ENCODE measurements at places on chromosomes 6 and 20.

- no peak for DNase-seq
Observed at GRCh38 chr6:139364302-139364981, 10.0 kb downstream of the CITED2 start.

DNA sequence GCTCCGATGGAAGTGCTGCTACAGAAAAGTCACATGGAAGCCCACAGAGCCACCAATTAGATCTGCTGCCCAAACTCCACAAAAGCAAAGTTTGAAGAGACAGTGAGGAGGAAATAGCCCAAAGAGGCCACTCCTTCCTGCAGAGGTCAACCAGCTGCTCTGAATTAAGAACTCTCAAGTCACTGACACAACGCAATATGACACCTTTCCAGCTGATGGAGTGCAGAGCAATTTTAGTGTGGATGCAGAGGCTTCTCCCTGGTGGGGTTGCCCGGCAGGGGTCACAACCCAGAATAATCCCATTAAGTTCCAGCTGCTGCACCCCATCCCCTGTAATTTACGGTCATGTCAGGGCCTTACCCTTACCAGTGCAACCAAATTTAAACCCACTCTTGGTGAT is 361.9 kb upstream of the JARID2 start:
- no peak for DNase-seq

GRCh38 chr20:47849006-47849405 is 63.7 kb upstream of the SULF2 start:
- no peak for DNase-seq

DNA sequence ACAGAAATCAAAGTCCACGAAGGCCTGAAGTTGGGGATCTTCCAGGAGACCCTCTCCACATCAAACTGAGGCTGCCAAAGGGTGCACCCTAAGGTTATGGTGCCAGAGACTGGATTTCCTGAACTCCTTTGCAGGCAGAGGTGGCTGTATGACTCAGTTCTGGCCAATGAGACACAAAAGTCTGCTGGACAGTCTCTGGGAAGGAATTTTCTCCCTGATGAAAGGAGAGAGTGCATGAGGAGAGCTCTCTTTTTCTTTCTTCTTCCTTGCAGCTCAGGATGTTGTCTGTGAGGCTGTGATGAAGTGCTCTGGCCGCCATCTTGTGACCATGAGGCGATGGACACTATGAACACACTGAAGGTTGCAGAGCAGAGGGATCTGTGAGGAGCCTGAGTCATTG is 85.2 kb downstream of the MDGA1 start:
- DNase-seq: no peak

GRCh38 chr20:51807720-51808250 is 5.5 kb upstream of the SALL4 start:
- no peak for DNase-seq

DNA sequence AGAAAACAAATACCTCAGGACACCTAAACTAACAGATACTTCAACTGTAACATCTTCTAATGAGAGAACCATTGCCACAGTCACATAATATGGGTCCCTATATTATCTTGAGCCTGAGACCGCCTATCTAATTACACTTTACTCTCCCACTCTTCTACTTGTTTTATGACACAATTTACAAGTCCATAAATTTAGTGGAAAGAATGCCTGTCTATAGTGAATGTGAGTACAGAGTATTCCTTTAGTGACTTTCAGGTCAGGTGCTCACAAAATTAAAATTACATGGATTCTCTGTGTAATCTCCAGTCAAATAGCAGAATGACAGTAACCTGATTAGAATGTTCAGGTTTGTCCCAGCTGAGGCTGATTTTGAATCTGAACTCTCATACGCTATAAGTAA is 624.1 kb downstream of the PKHD1 start:
- DNase-seq: no peak

- DNase-seq: no peak
Observed at GRCh38 chr6:24614043-24614420, 32.0 kb downstream of the KIAA0319 start.

DNA sequence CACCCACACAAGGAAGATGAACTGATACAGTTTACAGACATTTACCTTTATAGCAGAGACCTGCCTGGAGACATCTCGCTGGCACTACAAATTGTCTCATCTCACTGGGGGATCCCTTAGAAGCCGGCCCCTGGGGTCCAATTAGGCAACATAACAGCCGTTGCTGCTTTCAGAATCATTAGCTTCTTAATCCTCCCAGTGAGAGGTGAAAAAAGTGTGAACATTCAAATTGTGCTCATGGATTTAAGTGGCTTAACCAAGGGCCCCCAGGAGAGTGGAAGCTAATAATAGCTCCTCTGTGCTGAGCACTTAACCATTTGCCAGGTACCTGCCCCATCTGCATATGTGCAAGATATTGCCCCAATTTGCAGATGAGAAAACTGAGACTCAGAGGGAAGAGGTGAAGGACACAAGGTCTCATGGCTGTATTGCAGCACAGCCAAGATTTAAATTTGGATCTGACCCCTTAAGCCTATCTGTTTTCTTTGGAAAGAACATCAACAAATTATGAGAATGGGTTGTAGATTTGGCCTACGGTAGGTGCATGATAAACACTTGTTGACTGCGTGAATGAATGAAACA is 101.0 kb downstream of the EYA2 start:
- no peak for DNase-seq

DNA sequence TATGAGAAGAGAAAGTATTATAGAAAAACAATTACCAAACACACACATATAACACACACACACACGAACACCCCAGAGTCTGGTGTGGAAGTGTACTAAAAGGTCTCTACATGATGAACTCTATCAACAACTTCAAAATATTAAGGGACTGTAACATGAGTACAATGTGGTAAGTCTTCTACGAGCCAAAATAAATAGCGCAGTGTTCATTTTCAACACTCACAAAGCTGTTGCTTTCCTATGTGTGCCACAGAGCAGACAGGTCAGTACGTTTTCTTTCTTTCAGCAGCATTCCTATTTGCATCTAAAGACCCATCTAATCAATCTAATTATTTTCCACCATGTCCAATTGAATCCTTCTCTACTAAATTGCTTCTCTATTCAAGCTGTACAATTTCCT is 12.1 kb upstream of the CNKSR3 start:
- DNase-seq: no peak

GRCh38 chr6:90103056-90103800 is 193.4 kb downstream of the BACH2 start:
- DNase-seq: no peak

GRCh38 chr6:29834564-29835436 is 7.2 kb downstream of the HLA-G start:
- peak; percentile 32 for DNase-seq

GRCh38 chr6:23340271-23340670 is 770.9 kb downstream of the HDGFL1 start:
- no peak for DNase-seq

- DNase-seq: peak; percentile 40
Observed at GRCh38 chr6:137903933-137904821, 37.1 kb downstream of the TNFAIP3 start.

- DNase-seq: no peak
Observed at GRCh38 chr6:43475516-43475915, 1.9 kb upstream of the TJAP1 start.

DNA sequence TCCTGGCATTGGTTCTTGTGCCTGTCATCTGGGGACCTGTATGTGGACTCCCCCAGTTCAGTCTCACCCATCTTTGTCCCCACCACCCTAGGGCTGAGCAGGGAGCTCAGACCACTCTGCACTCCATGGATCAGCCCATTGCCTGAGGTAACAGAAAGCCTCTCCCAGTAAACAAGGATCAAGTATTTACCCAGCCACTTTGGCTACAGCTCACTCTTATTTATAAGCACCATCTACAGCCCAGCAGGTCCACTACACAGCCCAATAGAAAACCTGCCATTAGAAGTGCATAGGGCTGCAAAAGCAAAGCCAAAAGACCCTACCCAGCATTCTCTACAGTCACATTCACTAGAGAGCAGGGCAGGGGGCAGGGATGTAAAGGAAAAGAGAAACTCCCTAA is 335.0 kb upstream of the SYNCRIP start:
- DNase-seq: no peak

- DNase-seq: no peak
Observed at GRCh38 chr6:169793408-169793807, 42.0 kb downstream of the ERMARD start.

DNA sequence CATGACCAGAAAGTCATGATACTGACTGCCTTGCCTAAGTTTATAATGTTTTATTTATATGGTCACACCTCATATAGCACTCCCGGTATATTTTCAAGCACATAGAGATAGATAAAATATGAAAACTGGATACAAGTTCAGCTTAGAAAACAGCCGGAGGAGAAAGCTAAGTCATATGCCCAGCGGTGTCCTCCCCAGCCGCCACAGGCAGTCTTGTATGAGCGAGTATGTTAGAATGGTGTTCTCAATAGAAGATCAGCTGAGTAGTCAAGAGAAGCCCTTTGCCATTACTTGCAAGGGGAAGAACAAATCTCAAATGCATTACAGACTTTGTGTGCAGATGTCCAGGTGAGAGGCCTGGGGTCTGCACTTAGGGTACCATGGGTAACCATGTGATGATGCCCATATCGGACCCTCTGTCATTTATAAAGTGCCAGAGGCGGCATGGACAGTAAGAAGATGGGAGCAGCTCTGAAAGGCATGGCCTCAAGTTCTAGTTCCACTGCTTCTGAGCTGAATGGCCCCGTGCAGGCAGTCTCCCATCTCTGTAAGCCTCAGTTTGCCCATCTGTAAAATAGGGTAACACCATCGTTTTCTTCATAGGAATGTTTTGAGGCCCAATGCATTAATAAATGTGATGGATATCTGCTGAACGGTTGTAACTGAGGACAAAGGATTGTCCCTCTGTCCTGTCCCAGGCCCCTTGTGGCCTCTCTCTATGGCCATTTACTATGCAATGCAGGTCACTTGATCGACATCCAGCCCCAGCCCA is 195.7 kb upstream of the SNX9 start:
- DNase-seq: no peak

DNA sequence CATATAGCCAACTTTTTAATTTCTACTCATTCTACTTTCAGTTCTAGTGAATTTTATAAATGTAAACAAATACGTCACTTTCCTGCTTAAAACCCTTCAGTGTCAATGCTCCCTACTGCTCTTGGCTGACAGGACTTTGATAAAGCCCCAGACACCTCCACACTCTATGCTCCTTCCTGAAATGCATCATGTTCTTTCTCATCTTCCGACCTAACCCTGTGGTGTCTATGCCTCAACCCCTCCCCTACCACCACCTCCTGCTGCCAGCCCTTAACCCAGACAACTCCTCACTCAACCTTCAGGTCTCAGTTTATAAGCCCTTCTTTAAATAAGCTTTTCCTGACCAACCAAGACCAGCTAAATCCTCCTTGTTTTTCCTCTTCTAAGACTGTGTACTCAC is 19.1 kb downstream of the TLDC2 start:
- no peak for DNase-seq

DNA sequence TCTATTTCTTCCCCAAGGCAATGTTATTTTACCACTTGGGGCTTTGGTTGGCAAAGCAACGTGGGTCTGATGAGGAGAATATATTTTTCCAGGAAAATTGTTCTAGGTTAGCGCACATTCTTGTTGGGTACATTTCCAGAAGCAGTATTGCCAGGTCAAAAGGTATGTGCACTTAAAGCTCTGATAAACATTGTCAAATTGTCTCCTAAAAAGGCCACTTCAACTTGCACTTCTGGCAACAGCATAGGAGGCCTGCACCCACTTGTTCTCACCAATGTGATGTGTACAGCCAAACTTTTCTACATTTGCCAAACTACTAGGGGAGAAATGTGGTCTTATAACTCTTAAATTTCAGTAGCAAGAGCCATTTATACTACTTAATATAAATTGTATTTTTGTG is 197.5 kb upstream of the COL21A1 start:
- DNase-seq: no peak

GRCh38 chr6:22975079-22975478 is 405.7 kb downstream of the HDGFL1 start:
- DNase-seq: no peak

DNA sequence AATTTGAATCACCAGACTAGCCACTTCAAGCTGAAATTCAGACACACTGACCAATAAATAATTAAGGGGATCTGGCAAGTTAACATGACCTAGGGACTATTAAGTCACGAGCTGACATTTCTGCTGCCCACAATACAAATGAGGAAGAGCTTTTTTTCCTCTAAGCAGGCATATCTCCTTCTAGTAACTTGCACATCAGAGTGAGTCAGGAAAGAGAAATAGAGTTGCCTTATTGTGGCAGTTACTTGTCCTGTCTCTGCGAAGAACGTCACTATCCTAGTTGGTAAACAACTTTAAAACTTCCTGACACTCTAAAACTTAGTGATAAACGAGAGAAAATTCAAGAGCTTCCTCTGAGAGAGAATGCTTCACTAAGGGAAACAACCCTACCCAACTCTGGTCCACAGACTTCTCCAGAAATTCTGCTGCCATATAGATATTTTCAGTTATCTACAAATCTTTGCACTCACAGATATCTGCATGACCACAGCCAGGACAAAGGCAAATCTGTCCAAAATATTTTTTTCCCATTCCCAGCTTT is 4.2 kb downstream of the PLA2G7 start:
- no peak for DNase-seq

DNA sequence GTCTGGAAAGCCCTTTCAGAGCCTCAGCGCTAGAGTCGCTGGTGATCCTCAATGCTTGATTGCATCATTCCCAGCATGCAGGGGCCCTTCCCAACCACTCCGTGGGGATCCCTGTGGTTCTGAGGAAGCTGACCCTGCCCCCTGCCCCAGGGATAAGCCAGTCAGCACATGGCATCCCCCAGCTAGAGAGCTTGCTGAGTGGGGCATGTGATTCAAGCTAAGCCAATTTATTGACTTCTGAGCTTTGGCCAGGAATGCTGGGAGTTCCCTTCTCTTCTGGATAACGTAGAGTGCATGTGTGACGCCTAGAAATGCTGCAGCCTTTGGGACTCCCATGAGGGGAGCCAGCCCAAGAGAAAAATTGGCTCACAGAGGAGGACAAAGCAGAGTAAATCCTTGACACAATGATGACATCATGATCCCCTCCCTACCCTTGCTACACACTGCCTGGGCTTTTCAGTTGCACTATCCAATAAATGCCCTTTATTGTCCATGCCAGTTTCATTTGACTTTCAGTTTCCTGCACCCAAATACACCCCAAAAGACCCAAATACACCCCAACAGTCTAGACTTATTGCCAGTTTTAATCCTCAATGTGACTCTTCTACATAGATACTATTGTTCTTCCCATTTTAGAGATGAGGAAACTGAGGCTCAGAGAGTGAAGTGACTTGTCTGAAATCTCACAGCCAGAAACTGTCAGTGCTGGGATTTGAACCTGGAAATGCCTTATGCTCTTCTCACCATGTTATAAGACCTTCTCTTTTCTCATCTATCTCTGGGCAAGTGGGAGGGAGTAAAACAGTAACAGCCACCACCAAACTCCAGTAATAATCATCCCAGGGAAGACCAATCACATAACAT is 34.3 kb downstream of the KCNB1 start:
- no peak for DNase-seq

- DNase-seq: no peak
Observed at GRCh38 chr6:116154887-116155286, 29.0 kb upstream of the COL10A1 start.

GRCh38 chr6:160259598-160259997 is 977 bp upstream of the SLC22A2 start:
- no peak for DNase-seq

GRCh38 chr20:59194023-59194935 is 30.7 kb downstream of the ZNF831 start:
- no peak for DNase-seq

- DNase-seq: no peak
Observed at GRCh38 chr6:113779656-113780055, 77.5 kb upstream of the MARCKS start.

GRCh38 chr6:73134588-73134987 is 90.7 kb downstream of the KHDC1L start:
- DNase-seq: peak; percentile 79
